ENCODE measurements at places on chromosomes 1 and 21.
A peak's percentile ranks its signal among the peaks of the same experiment; 100 is the strongest.

DNA sequence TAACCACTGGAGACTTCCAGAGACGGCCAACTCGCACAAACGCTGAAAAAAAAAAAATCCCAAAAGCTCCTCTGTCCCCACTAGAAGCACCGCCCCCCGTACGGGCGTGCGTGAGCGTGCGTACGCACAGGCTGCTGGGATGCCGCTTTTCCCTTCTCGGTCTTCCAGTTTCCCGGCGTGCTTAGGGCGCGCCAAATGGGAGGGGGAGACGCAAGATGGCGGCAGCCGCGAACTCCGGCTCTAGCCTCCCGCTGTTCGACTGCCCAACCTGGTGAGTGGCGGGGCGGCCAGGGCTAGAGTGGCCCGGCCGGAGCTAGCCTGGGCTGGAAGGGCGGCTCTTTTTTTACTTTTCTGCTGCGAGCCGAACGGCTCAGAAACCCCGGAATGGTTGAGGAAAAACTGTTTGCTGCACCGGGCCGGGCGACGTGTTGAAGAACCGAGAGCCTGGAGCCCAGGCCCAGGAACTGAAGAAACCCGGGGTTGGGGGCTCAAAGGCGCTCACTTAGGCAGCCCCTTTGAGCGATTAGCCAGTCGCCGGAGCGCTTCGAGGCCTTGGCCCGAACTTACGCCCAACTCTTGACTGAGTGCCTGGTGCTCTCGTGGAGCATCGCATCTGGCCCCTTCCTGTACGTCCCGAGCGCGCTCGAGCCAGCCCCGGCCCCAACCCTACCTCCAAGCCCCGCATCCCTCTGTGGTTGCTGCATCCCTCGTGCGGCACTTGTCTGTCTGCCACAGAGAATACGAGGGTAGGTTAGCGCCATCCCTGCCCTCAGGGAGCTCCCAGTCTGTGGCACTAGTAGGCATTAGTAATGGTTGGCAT, at the start of gene PPP1R8:
Gene PPP1R8 (plus strand): TSS at position 162 of the 820 bp plus-strand sequence. CDS start 54 bp downstream, at position 216.
- peak; percentile 96 for DNase-seq

GRCh38 chr1:72271555-72272085, 10.7 kb downstream of the NEGR1 start:
- no peak for DNase-seq

DNA sequence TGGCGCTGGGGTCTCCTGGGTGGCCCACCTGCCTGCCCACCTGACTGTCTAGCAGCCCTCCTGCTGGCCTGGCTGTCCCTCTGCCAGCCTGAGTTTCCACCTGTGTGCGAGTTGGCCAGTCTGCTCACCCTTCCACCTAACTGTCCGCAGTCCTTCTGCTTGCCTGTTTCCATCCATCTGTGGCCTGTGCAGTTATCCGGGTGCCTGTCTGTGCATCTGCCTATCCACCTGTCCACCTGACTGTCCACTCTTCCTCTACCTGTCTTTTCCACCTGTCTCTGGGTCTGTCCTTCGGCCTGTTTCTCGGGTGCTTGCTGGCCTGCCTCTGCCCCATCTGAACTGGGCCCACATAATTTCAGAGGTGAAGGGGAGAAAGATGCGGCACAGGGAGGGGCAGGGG, 1.9 kb downstream of the KCNQ4 start:
- DNase-seq, result no peak

DNA sequence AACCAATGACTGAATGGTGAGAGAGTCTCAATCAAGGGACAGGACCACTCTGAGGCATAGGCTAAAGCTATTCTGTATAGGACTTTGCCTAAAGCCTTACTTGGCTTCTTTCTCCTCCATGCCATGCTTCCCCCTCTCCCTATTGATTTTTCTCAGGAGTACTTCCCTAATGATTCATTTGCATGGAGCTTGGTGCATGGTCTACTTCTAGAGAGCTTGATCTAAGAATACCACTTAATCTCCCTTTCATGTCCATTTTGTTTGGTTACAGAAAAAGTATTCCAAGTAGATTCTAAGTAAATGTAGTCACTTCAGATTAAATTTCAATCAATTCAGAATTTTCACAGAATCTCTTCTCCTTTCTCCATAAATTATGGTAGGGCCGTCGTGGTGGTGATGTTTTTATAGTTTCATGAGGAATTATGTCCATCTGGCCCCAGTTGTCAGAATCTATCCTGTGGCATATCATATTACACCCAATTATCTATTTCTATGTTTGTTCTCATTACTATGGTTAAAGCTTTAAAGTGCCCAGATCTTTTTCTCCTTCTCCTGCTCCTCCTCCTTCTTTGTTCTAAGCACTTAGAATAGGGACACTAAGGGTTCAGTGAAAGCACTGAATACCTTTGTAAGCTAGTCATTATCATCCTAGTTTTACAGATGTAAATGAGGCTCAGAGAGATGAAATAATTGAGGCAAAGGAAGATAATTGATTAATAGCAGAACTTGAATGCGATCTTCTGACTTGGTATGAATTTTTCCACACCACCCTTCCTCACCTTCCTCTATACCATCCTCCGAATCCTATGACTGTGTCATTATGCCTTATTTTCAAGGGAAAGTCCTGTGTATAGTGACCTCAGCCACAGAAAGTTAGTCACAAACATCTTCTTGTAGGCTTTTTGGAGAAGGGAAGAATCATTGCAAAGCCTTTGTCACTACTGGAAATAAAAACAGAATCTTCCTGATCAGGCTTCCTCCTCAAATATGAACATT, 85.6 kb upstream of the ZRANB2 start:
- no peak for DNase-seq

DNA sequence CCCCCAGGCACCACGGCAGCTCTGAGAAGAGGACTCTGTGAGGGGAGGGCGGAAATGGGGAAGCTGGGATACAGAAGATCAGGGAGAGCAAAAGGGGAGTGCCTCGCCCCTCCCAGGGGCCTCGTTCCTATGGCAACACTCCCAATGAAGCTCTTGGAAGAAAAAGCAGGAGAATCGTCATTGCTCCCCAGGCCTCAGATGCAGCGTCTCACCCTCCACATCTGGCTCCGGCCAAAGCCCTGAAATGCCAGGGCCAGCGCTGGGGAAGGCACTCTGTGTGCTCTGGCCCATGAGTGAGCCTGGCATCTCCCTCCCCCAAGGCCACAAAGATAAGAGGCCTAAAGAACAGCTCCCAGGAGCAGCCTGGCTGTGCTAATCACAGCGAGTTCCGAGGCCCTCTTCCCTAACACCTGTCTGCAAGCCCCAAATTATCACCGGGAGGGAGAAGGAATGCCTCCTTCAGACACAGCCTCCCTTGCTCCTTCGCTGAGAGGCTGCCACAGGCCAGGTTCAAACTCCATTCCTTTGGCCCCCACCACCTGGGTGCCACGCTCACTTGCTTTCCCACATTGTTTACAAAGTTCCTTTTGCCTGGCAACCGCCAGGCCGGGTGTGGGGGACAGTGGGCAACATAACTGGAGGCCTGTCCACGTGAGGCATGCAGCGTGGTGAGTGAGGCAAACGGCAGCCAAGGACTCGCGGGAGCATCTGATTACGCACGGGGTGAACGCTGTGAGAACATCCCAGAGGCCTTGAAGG, 27.8 kb downstream of the ECE1 start:
- DNase-seq, result peak; percentile 94

DNA sequence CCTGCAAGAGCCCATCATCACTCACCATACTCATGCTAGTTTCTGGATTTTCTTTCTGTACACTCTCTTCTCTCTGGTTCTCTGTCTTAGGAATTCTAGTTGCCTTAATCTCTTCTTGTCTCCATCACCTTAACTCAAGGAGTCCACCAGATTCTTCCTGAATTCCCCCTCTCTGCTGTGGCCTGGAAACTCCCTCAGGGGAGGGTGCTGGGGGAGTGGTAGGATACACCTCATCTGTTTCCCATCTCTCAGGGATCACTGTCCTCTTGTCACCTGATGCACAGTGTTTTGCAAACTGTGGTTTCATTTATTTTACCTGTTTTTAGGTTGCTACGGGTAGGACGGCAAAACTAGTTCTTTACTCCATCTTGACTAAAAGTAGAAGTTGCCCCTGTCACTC, 6.6 kb upstream of the GNG12 start:
- no peak for DNase-seq

GRCh38 chr1:157154940-157155514, 16.8 kb upstream of the ETV3 start:
- DNase-seq, result peak; percentile 70

DNA sequence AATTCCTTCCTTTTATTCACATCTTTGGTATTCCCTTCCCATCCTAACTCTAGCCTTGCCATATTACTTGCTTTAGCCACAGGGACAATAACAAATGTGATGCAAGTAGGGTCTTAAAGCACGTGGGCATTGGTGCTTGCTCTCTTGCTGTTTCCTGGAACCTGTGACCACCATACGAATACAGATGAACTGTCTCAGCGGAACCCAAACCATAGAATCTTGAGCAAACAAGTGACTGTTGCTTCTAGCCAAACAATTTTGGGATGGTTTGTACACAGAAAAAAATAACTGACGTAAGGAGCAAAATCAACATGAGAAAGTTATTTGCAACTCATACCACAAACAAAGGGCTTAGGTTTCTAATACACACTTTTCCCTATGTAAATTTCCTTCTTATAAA, 15.2 kb upstream of the VTCN1 start:
- DNase-seq, result no peak

GRCh38 chr1:225446595-225446960, 18.7 kb upstream of the LBR start:
- no peak for DNase-seq

DNA sequence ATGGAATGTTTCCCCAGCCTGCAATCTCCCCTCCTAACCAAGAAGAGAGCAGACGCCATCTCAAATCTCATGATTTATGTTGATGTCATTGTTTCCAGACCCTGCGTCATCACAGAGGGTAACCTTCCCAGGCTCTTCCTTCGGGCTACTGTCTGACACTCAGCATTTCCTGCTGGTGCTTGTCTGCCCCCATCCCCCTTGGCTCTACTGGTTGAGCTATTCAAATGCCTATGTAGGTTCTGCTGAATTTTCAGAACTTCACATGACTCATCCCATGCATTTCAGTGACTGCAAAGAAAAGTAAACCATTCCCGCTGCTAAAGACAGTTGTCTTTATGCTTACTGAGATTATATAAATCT, 24.8 kb upstream of the ITPKB start:
- DNase-seq, result no peak

DNA sequence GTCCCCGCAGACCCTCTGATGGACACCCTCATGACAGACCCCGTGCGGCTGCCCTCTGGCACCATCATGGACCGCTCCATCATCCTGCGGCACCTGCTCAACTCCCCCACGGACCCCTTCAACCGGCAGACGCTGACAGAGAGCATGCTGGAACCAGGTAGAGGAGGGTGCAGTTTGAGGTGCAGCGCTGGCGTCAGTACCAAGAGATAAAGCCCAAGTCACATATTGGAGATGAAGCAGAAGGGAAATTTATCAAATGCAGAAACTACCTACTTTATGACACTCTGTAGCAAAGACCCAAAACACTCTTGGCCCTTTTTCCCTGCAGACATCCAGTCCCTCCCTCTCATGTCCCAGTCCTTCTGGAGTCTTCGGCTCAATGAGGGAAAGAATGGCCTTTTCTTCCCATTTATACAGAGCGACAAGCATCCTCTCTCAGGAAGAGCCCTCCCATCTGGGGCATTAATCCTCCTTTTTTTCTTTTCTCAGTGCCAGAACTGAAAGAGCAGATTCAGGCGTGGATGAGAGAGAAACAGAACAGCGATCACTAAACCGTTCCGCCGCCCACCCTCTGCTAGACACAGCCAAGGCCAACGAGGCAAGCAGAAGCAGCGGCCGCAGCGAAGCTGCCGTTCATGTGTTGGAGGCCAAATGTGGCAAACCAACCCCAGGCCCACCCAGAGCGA, 30.8 kb upstream of the KIF1B start:
- no peak for DNase-seq

GRCh38 chr1:234893725-234894630, 234.7 kb downstream of the TOMM20 start:
- no peak for DNase-seq

DNA sequence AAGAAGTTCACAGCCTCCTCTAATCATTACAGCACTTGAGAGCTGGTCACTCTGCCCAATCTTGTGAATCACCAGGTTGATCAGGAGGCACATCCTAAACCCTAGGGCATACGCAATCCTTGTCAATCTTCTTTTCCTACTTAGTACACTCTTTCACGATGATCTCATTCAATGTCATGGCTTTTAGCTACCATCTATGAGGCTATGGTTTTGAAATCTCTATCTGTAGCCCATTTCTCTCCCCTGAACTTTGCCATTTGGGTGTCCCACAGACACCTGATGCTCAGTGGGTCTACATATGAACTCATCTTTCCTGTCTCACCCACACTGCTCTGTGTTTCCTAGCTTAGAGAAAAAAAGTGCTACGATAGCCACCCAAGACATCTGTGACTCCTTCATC, 1.9 kb upstream of the MED18 start:
- no peak for DNase-seq

- peak; percentile 30 for DNase-seq
Measured at GRCh38 chr1:245051349-245052221, 103.2 kb upstream of the KIF26B start.

DNA sequence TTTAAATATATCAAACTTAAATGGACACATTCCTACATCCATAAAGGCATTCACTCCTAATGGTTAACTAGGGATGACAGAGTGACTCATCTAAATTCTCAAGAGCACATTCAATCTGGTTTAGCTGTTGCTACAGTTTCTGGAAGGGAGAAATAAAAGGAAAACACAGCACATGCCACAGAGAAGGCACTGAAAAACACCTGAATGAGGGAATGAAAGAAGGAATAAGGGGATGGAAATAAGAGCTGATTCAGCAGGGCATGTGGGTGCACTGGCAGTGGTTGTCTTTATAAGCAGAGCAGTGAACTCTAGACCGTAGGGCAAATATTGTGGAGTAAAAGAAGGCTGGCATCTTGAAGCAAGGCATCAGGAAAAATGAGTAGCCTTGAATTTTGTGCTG, 79.3 kb downstream of the LHX4 start:
- DNase-seq, result no peak

DNA sequence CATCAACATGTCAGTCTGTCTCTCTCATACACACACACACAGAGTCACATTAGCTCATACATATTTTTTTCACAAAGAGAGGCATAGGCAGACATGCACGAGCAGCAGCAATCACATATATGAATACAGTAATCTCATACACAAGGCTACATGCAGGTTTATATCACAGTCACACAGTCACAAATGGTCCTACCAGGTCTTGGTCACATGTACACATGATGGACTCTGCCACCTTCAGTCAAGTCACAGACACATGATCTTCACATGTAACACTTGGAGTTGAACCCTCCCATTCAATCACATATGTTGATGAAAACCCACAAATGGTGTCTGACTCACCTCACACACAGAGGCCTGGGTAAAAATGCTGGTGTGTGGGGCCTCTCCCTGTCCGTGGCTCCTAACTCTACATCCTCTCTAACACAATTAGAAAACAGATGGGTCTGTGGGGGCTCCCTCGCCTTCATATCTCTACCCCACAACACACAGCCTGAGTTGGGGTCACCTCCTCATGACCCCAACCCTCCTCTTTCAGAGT, 27.9 kb downstream of the RIMS3 start:
- no peak for DNase-seq

- DNase-seq, result no peak
Measured at GRCh38 chr1:167832693-167833092, 81.2 kb downstream of the ADCY10 start.

- DNase-seq, result no peak
Measured at GRCh38 chr1:63653976-63654375, 60.8 kb downstream of the PGM1 start.

Data from testis (tissue), 5 donors.